ENCODE measurements at places on chromosomes 4 and X.
A peak's percentile ranks its signal among the peaks of the same experiment; 100 is the strongest.

- no peak for ATAC-seq
These were observed 14.1 kb downstream of the NAT8L start for GRCh38 chr4:2072971-2073807.

DNA sequence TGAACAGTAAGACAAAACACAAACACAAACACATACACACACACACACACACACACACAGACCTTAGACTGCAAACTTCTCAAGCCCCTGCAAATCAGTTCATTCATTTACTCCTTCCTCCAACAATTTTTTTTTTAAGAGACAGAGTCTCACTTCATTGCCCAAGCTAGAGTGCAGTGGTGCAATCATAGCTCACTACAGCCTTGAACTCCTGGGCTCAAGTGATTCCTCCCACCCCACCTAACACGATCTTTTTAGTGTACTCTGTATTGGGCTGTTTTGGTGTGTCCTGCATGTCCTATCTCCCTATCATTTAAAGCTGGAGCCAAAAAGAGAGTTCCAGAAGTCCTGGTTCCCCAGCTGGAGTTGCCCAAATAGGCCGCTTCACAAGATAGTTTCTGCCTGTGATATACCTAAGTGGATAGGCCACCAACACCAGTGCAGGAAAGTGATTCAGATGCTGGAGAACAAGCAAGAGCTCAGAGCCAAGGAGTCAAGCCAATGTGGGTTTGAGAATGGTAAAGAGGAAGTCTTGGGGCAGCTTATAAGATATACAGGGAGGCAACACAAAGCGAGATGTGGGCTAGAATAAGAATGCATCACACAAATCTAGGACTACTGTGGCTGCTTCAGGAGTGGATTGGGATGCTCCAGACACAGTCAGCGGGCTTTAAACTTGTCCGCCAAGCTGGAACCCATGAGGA, 85.4 kb upstream of the RAPGEF2 start:
- ATAC-seq, result no peak

GRCh38 chrX:153769158-153769864, 5.3 kb downstream of the PLXNB3 start:
- no peak for ATAC-seq

GRCh38 chr4:110260299-110260698, 61.9 kb upstream of the ELOVL6 start:
- ATAC-seq, result no peak

DNA sequence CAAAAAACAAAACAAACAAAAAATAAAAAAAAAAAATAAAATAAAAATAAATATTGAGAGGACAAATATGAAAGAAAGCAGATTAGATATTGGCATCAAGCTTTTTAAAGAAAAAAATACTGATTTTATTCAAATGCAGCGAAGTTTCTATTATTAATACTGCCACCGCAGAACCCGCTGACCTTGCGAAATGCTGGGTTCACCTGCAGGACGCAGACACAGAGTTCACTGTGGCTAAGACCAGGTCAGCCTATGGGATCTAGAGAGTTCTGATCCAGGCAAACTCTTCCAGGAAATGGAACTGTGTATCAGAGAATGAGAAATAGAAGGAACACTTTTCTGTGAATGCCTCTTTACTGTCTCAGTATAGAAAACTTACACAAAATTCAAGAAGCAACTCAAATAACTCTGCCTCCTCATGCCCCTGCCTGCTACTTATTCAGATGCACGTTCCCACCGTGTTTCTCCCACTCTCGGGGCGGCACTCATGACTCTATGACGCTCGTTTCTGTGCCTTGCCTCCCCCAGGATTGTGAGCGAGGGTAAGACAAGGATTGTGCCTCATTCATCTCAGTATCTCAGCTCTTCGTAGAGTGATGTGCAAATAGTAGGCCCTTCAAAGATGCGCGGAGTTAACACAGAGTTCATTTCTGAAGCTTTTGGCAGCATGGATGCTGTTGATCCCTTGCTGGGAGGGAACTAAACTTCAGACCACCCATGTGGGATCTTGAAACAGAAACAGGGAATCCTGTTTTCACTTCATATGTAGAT, 44.1 kb upstream of the TLR3 start:
- ATAC-seq, result no peak

DNA sequence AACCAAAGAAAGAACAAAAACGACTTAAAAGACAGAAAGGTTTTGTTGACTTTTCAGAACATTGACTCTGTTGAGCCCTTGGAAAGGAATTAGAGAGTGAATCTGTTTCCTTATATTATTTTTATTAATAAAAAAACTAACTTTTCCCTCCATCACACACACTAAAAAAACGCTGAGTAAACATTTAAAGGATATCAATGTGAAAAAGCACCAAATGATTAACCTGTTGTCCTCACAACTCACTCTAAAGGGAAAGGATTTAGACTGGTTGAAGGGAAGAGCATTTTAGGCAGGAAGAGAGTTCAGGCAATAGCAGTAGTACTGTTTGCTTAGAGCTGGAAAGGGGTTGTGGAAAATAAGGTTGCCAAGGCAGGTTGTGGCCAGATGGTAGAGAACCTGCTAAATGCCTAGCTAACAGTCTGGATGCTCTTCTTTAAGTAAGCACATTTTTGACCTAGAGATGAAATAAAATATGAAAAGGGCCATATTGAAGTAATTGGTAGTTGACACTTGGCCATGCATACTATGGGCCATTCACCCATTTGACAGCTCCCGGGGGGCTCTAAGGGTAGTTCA, 98.0 kb upstream of the NDP start:
- ATAC-seq, result no peak

DNA sequence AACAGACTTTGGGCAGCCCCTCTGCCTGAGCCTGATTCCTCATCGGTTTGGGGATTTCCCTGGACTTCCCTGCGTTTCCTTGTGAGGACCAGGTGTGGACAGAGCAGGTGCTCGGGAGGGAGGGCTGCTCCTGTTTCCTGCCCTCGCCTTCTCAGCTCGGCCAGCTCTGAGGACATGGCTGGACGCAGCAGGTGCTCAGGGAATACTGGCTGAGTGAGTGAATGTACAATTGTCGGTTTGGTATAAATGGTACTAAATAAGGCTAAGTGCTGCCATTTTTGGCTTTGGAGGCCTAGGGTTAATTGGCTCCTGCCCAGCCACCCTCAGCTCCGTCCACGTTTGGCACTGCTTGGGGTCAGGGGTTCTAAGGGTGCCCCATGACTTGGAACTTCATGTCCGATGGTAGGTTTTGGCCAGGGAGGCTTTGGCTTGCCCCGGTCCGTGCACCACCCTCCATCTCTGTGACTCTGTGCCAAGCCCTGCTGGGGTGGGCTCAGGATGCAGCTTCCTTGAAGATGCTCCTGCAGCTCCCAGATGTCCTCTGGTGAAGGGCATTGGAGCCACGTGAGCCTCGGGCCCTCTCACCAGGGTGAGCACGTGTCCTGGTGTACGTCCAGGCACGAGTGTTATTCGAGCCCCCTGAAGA, 45.0 kb upstream of the NKX1-1 start:
- ATAC-seq, result no peak

- ATAC-seq, result no peak
These were observed 50.9 kb downstream of the NFKB1 start for GRCh38 chr4:102551958-102552565.

DNA sequence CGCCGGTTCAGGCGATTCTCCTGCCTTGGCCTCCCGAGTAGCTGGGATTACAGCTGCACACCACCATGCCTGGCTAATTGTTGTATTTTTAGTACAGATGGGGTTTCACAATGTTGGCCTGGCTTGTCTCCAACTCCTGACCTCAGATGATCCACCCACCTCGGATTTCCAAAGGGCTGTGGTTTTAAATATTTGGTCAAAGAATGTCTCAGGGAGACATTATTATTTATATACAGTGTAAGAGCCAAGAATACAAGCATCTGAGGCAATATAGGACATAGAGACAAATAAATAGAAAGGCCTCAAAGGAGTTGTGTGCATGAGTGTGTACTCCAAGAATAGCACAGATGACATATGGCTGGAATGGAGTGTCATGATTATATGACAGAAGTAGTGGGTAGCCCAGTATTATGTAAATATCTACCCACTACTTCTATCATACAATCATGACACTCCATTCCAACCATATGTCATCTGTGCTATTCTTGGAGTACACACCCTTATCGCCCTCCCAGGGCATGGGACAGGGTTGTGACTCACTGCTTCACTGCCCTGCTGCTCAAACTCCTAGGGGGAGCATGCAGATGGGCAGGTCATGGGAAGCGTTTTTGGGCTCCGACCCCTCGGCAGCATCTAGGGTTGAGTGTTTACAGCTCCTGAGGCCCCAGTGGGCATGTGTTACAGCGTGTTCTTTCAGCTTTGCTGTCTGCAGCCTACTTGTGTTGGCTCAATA, 1649.8 kb upstream of the PCDH10 start:
- ATAC-seq, result no peak

GRCh38 chr4:1792832-1793495, at the start of gene FGFR3:
TSS of gene FGFR3 (plus strand) at chr4:1793293. CDS start at chr4:1793935, 642 bp downstream.
- peak; percentile 46 for ATAC-seq

GRCh38 chrX:87583679-87584078, 66.1 kb downstream of the KLHL4 start:
- no peak for ATAC-seq

DNA sequence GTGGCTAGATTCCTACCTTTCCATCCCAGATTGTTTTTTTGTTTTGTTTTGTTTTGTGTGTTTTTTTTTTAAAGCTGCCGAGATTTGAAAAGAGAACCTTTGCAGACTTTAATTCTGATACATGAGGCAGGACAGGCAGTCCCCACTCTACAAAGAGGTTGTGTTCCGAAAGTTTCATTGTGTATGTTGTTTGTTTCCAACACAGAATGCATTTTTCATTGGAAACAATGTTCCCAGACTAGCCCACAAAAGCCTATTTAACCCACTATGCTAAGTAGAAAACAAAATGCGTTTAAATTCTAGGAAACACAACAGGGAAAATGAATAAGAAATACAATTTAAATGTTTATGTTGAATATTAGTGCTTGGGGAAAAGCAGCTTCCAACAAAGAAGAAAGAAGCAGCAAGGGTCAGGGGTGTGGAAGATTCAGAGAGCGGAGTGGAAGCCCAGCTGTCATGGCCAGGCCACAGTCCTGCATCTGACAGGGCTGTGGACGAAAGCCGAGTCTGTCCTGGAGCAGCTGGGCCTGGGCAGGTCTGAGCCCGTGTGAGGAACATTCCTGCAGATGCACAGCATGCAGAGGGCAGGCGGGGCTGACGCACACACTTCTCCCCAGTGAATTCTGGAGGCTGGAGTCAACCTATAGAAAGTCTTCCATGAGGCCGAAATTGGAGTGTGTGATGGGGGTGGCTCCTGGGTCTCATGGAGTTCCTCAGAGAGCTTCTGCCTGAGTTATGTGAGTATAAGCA, 12.4 kb upstream of the SETD7 start:
- peak; percentile 87 for ATAC-seq

DNA sequence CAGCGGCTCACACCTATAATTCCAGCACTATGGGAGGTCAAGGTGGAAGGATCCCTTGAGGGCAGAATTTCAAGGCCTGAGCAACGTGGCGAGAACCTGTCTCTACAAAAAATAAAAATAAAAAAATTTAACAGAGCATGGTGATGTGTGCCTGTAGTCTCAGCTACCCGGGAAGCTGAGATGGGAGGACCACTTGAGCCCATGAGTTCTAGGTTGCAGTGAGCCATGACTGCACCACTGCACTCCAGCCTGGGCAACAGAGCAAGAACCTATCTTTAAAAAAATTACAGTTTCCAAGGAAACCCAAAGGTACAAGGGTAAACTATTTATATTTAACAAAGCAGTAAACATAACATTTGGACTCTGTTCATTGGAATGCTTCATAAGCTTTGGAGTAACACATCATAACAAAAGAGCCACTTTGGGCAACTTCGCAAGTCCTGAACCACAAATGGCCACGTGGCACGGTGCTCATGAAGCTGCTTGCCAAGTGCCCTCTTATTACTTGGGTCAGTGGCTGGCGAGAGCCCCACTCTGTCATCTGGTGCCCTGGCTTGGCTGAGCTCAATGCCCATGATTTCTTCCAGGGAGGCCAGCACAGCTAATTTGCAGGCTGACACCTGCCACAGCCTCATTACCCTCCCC, 165.6 kb downstream of the SH3KBP1 start:
- ATAC-seq, result no peak

DNA sequence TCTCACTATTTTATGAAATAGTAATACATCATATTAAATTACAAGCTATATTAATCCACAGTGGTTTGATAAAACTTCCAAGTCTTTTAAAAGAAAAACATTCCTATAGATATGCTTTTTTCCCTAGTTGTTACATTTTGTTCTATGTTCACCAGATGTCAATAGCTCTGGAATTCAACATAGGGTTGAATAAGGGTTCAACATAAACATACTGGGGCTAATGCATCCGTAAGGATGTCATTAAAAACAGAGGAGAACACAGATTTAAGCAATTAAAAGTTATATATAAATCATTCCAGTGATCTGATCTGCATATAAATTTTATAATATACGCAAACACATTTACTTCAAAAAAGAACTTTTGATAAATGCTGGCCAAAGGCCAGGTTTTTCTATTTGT, 32.5 kb downstream of the SULT1B1 start:
- no peak for ATAC-seq

- ATAC-seq, result no peak
These were observed 91.5 kb upstream of the S100G start for GRCh38 chrX:16558489-16558888.

DNA sequence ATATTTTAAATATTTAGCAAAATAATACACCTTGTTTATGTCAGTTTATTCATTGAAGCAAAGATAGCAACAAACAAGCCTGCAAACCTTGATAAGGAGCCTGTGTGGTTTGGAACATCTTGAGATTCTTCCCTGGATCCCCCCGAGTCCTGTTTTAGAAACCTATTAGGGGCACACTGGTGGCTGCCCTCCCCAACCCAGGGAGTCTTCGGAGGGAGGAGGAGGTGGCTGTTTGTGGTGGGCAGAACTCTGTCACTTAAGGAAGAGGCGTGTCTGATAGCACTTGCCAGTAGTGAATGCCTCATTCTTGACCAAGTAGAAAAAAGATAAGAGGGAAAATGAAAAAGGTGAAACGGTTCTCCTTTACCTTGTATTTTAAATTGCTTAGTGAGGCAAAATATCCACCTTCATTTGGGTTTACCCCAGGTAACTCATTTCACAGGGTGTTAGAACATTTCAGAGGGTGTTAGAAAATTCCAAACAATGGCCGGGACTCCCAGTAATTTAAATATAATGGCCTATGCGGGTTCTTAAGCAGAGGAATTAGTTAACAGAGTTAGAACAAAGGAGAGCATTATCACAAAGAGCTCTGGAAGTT, 10.4 kb downstream of the KIT start:
- no peak for ATAC-seq

GRCh38 chr4:138475116-138475515, 233.0 kb upstream of the SLC7A11 start:
- ATAC-seq, result no peak

GRCh38 chrX:132615391-132616131, 126.7 kb upstream of the MBNL3 start:
- peak; percentile 35 for ATAC-seq

DNA sequence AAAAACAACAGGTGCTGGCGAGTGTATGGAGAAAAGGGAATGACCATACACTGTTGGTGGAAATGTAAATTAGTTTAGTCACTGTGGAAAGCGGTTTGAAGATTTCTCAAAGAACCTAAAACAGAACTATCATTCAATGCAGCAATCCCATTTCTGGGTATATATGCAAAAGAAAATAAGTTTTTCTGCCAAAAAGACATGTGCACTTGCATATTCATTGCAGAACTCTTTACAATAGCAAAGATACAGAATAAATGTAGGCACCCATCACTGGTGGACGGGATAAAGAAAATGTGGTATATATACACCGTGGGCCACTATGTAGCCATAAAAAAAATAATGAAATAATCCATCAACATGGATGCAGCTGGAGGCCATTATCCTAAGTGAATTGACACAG, 105.1 kb upstream of the FSTL5 start:
- no peak for ATAC-seq

- ATAC-seq, result no peak
These were observed 142.0 kb downstream of the CAMK2D start for GRCh38 chr4:113619526-113619925.

- peak; percentile 27 for ATAC-seq
These were observed 688 bp upstream of the EVC start for GRCh38 chr4:5710065-5710960.

All from esophagus mucosa (tissue), 1 donor.